Keratinocyte (primary cell): ENCODE measurements at places on chromosomes 1 and 21. TPM values are rescaled to one million over a fixed set of nuclear protein-coding genes. Genes with fewer than 3 reads are reported as not detected.

DNA sequence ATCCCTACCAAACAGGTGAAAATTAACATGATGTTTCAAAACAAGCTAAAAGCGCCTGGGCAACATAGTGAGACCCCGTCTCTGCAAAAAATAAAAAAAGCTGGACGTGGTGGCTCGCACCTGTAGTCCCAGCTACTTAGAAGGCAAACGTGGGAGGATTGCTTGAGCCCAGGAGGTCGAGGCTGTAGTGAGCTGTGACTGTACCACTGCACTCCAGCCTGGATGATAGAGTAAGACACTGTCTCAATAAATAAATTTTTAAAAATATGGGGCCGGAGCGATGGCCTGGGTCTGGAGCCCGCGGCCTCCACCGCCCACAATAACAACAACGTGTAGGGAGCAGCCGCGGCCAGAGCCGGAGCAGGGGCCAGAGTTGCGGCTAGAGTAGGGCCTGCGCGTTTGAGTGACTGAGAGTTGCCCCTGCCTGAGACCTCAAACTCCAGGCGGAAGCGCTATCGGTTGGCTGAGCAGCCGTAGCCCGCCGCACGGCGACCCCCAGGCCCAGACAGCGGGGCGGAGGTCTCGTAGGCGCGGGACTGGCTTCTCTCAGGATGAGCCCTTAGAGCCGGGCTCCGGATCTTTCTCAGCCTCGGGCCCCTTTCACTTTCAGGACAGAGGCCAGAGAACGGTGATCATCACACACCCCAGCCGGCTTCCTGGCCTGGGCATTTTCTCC is 41.4 kb downstream of the ZMYM1 start:
- no peak overlapping the region for H3K27ac ChIP-seq
- no peak for DNase-seq
- no peaks in the 10 kb centered on the region for H3K36me3 ChIP-seq
- H3K4me1 ChIP-seq = peaks cover 3% of the 10 kb centered on the region
- no peaks in the 10 kb centered on the region for H3K27me3 ChIP-seq
- no peak overlapping the region for H3K4me3 ChIP-seq

DNA sequence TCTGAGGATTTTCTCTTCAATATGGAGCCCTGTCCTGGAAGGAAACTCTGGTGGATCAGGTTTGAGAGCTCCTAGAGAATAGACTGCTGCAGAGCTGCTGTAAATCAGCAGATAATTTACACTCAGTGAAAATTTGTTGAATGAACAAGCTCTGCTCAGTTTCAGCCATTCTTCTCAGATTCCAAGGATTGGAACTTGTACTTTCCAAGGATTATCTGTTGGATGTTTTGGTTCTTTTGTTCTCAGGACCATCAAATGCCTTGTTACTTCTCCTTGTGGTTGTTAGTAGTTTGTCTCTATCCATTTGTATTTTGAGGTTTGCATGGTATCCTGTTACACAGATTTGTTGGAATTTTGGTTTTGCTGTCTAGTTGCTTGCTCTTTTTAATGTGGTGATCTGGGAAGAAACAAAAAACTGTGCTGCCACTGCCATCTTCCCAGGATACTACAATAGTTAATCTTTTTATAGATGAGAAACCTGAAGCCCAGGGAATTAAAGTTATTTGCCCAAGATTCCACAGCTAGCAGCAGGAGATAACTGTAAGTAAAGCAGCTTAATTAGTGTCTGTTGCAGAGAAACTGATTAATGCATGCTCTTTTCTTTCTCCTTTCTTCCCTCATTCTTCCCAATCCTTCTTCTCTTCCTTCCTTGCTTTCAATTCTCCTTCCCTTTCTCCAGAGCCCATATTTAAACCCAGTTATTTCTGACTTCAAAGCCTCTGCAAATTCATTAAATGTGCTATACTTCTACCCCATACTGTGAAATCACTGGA is 21.7 kb upstream of the KIFAP3 start:
- no peak overlapping the region for H3K4me3 ChIP-seq
- no peaks in the 10 kb centered on the region for H3K4me1 ChIP-seq
- no peaks in the 10 kb centered on the region for H3K27me3 ChIP-seq
- DNase-seq = no peak
- H3K36me3 ChIP-seq = no peaks in the 10 kb centered on the region

GRCh38 chr1:94734963-94735901 is 84.9 kb upstream of the SLC44A3 start:
- H3K27ac ChIP-seq = peak overlapping the region; percentile 53
- H3K4me1 ChIP-seq = peaks cover 56% of the 10 kb centered on the region
- no peaks in the 10 kb centered on the region for H3K36me3 ChIP-seq
- no peaks in the 10 kb centered on the region for H3K27me3 ChIP-seq
- peak; percentile 61 for DNase-seq
- no peak overlapping the region for H3K4me3 ChIP-seq

The RCAN3 gene
- polyA plus RNA-seq = 7.9 to 22.1 TPM (median 13.8 TPM) in 3 replicates

The ACTL8 gene
- polyA plus RNA-seq = not detected in 3 replicates

The PTGER3 gene
- polyA plus RNA-seq = 0.04 to 0.05 TPM in 2 of 3 replicates, not detected in the other
